ENCODE measurements at places on chromosomes 3 and 15. TPM values are rescaled to one million over a fixed set of nuclear protein-coding genes. Genes with fewer than 3 reads are reported as not detected.

The CORO2B gene
- total RNA-seq: 6.2 TPM

GRCh38 chr3:38022896-38023709 lies 6.3 kb downstream of the PLCD1 start:
- no peaks in the 10 kb centered on the region for H3K36me3 ChIP-seq
- H3K4me1 ChIP-seq: no peaks in the 10 kb centered on the region
- no peaks in the 10 kb centered on the region for H3K27me3 ChIP-seq
- H3K4me3 ChIP-seq: no peak overlapping the region

DNA sequence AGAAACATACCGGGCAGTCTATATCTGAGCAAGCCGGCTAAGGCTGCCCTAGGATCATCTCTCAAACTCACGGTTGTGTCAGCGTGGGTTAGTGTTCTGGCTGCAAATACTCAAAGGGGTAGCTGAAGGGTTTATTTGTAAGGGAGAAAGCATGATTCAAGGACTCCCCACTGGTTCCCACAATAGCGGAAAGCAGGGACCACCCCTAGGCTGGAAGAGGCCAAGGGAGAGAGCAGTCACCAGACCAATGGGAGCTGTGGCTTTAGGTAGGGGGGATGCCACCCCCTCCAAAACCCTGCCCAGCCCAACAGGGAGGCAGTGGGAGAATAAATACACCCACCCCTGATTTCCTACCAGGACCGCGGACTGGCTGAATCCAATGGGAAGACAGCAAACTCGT lies 7.3 kb upstream of the LMCD1 start:
- no peak for DNase-seq
- H3K36me3 ChIP-seq: no peaks in the 10 kb centered on the region
- no peak overlapping the region for H3K4me3 ChIP-seq
- H3K4me1 ChIP-seq: no peaks in the 10 kb centered on the region
- H3K27me3 ChIP-seq: no peaks in the 10 kb centered on the region

GRCh38 chr15:40545457-40545856 lies 19.4 kb downstream of the CCDC32 start:
- no peak for DNase-seq
- H3K36me3 ChIP-seq: no peaks in the 10 kb centered on the region
- H3K4me3 ChIP-seq: no peak overlapping the region
- no peaks in the 10 kb centered on the region for H3K27me3 ChIP-seq
- no peak overlapping the region for H3K27ac ChIP-seq

All from uterus (tissue), 4 donors.